ENCODE measurements at places on chromosomes 7 and 10.

GRCh38 chr10:54454271-54454670 lies 346.8 kb downstream of the PCDH15 start:
- no peak for DNase-seq

DNA sequence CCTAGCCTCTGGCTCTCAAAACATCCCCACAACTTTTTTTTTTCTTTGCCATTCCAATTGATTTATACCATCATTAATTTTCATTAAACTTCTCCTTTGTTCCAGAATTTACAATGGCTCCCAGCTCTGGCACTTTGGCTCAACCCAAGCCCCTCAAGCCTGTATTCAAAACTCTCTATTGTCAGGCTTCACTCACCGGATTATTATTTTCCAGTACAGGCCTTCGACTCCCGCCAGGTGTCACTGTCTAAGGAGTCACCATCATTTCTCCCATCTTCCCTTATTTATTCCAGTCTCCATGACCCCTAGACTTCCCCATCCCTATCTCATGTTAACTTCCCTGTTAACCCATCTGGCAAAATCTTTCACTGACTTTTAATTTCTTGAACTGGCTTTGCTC lies 67.8 kb downstream of the HIPK2 start:
- DNase-seq = no peak

DNA sequence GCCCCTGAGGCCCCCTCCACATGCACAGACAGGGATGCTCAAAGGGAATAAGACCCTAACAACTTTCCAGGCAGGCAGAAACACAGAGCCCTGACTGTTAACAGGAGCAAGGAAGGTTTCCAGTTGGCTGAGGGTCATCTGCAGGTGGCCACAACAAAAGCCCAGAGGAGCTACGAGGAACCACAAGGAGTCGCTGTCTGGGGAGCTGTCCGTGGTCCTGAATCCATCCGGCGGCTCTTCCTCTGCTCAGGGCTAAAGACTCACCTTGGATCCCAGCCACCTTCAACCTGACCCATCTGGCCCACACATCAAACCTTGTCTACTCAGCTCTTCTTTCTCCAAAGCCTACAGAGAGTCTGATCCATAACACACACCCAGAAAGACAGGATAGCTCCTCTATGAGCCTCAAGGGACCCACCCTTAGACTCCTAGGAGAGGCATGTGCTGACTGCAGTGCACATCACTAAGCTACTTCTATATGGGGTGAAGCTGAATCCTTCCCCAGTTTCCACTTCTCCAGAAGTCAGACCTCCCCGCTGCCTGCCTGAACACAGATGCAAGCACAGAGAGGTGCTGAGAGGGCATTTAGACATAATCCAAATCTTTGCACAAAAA lies 104.0 kb downstream of the SLIT1 start:
- peak; percentile 52 for DNase-seq

DNA sequence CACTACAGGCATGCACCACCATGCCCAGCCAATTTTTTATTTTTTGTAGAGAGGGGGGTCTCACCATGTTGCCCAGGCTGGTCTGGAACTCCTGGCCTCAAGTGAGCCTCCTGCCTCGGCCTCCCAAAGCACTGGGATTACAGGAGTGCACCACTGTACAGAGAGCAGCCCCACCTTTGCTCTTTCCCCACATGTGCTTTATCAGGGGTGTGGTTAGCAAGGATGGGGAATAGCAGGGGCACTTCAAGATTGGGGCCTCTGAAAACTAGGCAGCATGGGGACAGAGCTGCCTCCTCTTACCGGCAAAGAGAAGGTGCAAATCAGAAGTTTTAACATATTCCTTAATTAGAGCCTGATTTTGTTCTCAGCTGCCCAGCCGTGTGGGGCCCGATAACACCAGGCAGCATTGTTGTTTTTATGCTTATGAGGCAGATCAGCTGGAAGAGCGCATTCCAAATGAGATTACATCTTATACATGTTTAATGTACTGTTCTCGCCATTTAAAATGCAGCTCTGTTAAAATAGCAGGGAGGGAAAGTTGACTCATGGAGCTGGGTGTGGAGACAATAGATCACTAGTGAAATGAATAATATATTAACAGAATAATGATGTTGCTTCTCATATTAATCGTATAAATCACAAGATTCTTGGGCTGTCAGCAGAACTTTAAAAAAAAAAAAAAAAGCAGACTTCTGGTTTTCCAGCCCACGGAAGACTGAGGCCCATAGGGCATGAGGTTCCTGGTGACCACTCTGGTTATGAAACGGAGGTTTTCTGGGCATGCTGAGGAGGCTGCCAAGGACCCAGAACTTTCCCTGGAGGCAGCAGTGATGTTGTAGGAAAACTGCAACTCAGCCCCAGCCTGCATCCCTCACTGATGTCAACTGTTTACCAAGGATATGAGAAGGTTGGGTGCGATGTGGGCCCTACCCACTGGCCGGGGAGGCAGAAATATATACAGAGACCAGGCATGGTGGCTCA lies 62.5 kb downstream of the TMEM130 start:
- no peak for DNase-seq

GRCh38 chr10:77925410-77925794 lies 1.2 kb downstream of the DLG5 start:
- DNase-seq = no peak

DNA sequence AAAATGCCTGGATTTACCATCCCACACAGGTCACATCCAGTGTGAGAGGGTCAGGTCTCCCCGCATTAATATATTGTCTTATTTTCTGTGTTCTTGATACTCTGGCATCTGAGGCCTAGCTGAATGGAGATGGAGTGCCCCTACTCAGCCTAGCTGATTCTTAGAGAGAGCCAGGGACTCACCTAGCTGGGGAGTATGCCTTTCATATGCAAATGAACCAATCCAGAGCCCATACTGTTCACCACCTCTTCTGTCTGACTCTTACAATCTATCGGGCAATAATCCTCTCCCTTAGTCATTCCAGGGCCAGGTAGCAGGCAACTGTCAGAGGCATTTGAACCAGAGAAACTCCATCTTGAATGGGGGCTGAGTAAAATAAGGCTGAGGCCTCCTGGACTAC lies 46.3 kb downstream of the LBX1 start:
- DNase-seq = no peak

DNA sequence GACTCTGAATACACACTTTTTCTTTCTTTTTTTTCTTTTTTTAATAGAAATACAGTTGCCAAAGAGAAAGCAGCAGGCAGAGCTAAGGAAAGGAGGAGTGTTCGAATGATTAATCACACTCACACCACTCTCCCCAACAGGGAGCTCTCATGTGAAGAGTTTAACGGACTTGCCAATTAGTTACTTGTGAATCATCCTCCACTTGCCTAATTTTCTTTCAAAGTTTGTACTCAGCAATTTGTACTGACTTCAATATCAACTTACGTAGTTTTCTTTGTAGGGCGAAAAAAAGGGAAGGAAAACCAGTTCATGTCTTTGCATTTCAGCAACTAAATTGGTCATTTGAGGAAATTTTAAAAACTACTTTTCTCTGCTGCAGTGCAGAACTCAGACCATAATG lies 109.2 kb downstream of the PIP4K2A start:
- no peak for DNase-seq

DNA sequence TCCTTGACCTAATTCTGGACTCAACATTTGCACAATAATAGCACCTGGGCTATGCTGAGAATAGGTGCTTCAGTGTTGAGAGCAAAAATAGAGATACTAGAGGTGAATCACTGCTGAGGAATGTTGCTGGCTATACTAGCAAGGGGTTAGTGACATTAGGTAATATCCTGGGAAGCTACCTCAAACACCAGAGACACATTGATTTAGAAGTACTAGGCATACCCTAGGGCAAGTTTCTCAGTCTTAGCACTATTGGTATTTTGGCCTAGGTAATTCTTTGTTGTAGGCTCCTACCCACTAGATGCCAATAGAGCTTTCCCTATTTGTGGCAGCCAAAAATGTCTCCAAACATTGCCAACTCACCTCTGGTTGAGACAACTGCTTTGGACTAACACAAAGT lies 484.0 kb upstream of the MBL2 start:
- DNase-seq = no peak

GRCh38 chr7:156918635-156919034 lies 25.7 kb upstream of the LMBR1 start:
- peak; percentile 85 for DNase-seq

DNA sequence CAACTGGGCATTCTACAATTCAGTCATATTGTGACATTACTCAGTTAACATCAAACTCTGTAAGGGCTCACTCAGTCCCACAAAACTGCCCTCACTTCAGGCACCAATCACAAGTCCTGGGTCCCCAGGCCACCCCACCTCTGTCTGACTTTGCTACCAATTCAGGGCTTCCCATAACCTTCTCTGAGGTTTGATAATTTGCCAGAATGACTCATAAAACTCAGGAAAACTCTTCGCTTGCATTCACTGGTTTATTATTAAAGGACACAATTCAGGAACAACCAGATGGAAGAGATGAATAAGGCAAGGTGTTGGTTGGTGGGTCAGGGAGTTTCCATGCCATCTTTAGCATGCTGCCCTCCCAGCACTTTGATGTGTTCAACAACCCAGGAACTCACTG lies 41.3 kb downstream of the AVL9 start:
- no peak for DNase-seq

DNA sequence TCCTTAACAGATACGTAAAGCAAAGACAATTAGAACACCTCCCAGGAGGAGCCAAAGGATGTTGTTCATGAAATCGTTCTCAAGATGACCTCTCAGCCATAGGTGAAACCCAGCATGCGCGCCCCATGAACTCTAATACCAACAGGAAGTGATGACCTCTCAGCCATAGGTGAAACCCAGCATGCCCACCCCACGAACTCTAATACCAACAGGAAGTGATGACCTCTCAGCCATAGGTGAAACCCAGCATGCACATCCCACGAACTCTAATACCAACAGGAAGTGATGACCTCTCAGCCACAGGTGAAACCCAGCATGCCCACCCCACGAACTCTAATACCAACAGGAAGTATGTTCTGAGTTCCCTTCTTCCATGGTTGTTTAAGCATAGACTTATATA lies 205.2 kb upstream of the ADARB2 start:
- no peak for DNase-seq

DNA sequence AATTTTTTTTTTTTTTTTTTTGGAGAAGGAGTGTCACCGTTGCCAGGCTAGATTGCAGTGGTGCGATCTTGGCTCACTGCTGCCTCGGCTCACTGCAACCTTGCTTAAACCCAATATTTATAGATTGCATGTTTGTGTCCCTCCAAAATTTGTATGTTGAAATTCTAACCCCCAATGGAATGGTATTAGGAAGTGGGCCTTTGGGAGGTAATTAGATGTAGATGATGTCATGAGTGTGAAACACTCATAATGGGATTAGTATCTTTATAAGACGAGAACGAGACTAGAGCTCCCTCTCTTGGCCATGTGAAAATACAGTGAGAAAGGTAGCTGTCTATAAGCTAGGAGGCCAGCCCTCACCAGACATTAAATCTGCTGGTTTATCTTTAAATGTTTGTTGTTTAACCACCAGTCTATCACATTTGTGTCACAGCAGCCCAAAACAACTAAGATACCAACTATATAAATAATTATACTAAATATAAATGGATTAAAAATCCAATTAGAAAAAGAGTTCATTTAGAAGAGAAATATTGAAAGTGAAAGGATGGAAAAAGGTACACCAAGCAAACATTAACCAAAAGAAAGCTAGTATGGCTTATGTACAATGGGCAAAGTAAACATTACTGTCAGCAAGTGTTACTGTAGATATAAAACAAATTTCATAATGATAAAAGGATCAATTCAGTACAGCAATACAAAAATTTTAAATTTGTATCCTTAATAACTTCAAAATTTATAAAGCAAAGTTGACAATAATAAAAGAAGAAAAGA lies 9.3 kb downstream of the TCAF1 start:
- peak; percentile 70 for DNase-seq

GRCh38 chr10:42877496-42878030 lies 95.0 kb downstream of the BMS1 start:
- no peak for DNase-seq

GRCh38 chr7:24349339-24349738 lies 65.3 kb downstream of the NPY start:
- no peak for DNase-seq

- DNase-seq = no peak
Observed at GRCh38 chr7:120475994-120476393, 203.0 kb downstream of the KCND2 start.

DNA sequence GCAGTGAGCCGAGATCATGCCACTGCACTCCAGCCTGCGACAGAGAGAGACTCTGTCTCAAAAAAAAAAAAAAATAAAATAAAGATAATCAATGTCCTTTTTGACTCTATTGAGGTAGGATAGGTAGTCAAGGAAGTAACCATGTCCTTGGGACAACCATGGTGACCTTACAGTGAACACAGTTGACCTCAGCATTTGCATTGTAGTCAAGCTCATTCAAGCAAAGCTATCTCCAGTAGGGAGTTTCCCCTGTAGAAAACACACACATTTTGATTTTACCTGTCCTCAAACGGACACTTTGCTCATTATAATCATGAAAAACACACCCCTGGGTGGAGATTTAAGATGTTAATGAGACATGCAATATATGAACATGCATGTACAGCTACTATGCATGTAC lies 171.7 kb downstream of the KIF20B start:
- DNase-seq = no peak

DNA sequence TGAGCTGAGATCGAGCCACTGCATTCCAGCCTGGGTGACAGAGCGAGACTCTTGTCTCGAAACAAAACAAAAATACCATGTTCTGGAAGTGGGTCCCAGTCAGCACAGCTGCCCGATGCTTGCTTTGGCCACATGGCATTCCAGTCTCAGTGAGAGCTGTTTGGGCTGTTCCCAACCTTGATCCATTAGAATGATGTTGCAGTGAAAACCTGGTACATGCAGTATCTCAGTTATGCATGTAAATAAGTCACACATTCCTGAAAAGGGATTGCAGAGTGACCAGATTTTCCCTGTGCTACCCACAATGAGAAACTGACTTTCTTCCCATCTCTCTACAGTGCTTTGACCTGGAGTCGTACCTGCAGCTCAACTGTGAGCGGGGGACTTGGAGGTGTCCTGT lies 15.4 kb downstream of the ZMIZ2 start:
- no peak for DNase-seq

GRCh38 chr7:5343884-5344283 lies 61.1 kb downstream of the SLC29A4 start:
- DNase-seq = no peak

- DNase-seq = peak; percentile 56
Observed at GRCh38 chr10:119250641-119251314, 43.4 kb downstream of the GRK5 start.

- no peak for DNase-seq
Observed at GRCh38 chr10:126939706-126940105, 34.5 kb downstream of the DOCK1 start.

DNA sequence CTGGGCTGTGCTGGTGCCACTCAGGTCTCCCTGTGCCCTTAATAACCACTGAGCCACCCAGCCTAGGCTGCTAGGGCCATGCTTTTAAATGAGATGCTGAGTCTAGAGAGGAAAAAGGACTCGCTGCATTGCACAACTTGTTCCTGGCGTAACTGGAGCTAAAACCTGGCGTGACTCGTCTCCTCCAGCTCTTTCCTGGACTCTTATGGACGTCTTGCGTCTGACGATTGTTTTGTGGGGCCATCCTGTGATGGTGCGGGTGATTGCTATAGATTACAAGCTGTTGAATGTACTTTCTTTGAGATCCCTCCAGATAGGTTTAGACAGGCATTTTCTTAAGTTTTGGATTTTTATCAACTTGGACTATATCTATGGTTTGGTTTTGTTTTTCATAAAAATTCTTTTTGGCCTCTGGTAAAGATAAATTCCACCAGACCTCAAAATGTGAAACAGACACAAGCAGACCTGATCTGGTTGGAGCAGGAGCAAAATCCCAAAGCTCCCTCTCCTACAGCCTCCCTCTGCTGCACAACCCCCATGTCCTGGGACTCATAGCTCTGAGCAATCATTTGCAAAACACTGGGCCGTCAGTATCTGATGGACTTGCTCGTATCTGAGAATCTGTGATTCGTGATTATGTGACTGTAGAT lies 230.3 kb downstream of the ARHGAP12 start:
- DNase-seq = no peak
